ENCODE measurements at places on chromosomes 7 and 10.

DNA sequence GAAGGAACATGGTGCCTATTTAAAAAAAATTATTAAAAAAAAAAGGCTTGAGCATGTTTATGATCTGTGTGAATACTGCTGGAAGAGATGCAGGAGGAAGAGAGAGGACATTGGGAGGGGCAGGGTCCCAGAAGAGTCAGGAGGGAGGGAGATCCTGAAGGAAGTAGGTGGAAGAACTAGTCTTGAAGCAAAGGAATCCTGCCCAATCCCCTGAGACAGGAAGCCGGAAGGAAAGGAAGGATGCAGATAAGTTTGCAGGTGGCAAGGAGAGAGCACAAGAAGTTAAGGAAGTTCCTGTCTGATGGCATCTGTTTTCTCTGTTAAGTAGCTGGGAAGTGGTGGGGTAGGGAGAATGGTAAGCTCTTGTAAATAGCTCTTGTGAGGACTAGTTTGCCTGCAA, 318.5 kb downstream of the DOCK4 start:
- DNase-seq: no peak

- DNase-seq: no peak
These were observed 45.4 kb downstream of the C10orf143 start for GRCh38 chr10:130065251-130065650.

DNA sequence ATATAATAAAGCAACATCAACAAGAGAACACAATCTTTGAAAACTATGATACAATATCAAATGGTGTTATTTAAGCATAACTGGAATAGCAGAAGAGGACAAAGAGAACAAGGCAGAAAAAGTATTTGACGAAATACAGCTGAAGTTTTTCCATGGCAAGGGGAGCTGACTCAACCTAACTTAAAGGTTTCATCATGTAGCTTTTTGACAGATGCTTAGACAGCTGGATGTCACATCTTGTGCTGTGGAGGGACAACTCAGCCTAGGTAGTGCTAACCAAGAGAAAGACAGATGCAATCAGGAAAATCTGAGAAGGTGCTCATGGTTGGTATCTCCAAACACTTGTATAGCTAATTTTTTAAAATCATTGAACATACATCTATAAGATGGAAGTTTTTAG, 208.2 kb downstream of the TFEC start:
- DNase-seq: no peak

DNA sequence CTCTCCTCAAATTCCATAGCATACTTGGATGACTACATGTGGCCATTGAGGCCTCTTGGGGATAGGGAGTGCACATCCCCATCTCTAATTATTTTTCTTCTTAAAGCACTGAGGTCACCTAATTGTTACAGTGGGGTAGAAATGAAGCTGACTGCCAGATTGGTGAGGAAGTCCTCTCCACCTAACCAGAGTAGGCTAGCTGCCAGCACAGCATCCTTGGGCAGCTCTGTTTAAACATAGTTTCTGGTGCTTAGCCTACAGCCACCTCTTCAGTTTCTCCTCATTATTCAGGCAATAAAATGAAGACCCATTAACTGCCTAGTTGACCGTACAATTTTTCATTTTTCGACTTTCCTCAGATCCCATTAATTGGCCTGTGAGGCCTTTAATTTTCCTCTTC, 104.6 kb downstream of the MLLT10 start:
- no peak for DNase-seq

- DNase-seq: no peak
These were observed 44.2 kb downstream of the LRMDA start for GRCh38 chr10:75475460-75476182.

GRCh38 chr10:62082729-62083411, 181.4 kb downstream of the ARID5B start:
- DNase-seq: peak; percentile 46

DNA sequence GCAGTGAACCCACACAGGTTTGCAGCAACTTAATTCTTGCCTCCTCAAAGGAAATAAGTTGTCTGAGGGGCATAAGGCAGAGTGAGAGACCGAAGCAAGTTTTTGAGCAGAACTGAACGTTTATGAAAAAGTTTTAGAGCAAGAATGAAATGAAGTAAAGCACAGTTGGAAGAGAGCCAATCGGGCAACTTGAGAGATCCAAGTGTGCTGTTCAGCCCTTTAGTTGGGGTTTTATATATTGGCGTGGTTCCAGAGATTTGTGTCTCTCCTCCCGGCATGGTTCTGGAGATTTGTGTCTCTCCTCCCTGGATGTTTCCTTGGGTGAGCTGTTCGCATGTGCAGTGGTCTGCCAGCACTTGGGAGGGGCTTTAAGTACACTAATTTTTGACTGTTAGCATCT, 141.4 kb upstream of the DGKB start:
- DNase-seq: no peak

DNA sequence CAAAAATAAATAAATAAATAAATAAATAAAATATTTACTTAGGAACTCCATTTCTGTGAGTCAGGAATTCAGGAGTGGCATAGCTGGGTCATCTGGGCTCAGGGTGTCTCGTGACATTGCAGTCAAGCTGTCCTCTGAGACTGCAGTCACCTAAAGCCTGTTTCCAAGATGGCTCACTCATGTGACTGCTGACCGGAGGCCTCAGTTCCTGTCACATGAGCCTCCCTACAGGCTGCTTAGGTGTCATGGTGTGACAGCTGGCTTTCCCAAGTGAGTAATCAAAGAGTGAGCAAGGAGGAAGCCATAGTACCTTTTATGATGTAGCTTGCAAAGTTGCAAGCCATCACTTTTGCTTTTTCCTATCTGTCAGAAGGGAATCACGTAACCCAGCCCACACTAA, 128.6 kb upstream of the KCTD7 start:
- DNase-seq: peak; percentile 47

DNA sequence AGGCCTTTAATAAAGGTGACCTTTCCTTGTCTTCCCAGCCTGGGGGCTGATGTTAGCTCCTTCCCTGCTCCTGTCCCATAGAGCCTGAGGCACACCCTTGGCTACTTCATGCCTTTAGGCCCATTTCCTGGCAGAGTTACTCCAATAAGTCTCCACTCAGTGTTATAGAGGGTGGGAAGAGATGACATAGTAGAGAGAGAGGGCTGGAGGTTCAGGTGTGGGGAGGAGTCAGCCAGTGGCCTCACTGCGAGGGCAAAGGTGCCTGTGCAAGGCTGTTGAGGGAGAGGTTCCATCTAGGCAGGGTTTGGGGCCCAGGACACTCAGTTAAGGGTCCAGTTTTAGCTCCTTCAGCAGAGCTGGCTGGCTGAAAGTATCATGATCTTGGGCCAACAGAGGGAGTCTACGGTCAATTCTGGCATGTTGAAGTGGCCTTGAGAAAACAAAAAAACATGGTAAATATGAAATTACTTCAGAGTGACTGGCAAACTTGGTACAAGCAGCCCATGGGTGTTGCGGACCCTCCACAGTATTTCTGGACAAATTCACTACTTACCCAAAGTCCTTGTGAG, 67.9 kb downstream of the ZNF783 start:
- DNase-seq: no peak

GRCh38 chr10:125641398-125641797, 41.6 kb downstream of the TEX36 start:
- peak; percentile 32 for DNase-seq

- DNase-seq: no peak
These were observed 60.2 kb downstream of the ADRA2A start for GRCh38 chr10:111137007-111137406.

GRCh38 chr7:2610898-2611297, 20.9 kb upstream of the TTYH3 start:
- no peak for DNase-seq

DNA sequence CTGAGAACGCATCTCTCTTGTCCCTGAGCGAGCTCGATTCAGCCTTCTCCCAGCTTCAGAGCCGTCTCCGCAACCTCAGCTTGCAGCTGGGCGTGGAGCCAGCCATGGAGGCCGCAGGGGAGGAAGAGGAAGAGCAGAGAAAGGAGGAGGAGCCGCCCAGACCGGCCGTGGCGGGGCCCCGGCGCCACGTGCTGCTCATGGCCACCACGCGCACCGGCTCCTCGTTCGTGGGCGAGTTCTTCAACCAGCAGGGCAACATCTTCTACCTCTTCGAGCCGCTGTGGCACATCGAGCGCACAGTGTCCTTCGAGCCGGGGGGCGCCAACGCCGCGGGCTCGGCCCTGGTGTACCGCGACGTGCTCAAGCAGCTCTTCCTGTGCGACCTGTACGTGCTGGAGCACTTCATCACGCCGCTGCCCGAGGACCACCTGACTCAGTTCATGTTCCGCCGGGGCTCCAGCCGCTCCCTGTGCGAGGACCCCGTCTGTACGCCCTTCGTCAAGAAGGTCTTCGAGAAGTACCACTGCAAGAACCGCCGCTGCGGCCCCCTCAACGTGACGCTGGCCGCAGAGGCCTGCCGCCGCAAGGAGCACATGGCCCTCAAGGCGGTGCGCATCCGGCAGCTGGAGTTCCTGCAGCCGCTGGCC, 43.2 kb downstream of the CHST3 start:
- no peak for DNase-seq

DNA sequence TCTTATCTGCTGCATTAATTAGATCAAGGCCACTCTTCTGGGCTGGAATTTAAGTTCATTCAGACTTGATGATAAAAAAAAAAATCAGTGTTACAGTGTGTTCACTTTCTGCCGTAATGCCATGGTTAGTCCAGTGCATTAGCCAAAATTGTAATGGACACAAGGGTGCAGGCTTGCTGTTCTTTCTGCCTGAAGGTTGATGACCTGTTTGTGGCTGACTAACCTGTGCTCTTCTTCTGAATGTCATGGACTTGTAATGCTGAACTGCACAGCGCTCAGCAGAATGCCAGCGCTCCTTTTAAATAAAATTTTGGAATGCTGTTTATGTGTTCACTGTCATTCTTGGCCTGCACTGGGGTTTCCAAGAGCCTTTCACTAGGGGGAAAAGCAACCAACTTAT, 323.2 kb downstream of the ZNF248 start:
- no peak for DNase-seq

DNA sequence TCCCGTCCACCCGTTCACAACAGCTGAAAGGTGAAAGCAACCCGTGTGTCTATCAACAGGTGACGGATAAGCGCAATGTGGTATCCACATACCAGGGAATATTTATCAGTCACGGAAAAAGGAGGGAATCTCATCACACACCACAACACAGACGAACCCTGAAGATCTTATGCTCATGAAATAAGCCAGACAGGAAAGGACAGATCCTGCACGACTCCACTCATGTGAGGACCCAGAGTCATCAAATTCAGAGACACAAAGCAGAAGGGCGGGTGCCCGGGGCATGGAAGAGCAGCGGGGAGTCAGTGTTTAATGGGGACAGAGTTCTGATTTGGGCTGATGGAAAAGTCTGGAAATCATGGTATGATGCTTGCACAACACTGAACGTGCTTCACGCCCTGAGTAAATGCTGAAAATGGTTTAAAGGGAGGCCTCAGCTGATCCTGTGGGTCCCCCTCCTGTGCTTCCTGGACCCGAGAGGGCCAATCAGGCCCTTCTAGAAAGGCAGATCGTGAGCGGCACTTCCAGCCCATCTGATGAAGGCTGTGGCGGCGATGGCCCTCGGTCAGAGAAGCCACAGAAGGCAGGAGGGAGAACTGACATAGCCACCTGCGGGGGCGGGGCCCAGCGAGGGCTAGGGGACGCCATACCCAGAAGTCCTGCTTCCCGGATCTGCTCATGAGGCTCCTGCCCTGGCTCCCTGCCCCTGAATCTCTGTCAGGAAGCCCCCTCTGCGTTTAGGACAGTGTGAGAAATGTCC, 19.1 kb downstream of the WDR86 start:
- no peak for DNase-seq

DNA sequence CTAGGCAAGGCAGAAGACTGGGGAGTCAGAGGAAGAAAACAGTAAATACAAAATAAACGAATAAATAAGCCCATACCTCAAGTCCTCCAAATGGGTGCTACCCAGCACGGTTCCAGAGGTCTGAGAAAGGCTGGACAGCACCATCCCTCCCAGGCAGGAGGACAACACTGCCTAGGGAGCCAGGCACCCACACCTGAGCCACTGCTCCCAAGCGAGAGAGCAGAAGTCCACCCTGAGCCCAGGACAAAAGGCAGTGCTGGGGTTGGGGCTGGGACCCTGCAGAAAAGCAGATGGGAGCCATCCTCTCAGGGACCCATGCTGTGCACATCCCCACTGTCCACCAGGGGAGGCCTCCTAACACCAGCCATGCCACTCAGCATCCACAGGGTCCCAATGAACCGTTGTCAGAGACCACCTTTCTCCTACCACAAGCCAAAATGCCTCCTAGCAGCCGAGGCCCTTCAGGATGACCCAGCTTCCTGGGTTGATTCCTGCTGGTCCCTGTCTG, 16.2 kb downstream of the GFRA1 start:
- no peak for DNase-seq

DNA sequence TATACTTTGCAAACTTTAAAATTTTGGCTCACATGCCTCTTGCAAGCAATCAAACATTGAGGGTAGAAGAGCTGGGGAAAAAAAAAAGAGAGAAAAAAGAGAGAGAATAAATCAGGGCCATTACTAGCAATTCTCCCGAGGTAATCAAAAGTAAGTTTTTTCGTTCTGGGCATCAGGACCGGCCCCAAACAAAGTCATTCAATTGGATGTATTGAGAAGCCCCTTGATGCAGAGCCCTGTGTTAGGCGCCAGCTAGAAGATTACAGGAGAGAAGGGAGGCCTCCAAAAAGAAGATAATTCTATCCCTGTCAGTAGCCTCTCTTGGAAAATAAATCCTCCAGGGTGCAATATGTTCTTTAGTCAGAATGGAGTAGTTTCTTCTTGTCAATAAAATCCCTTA, 2.2 kb upstream of the CTNNA3 start:
- no peak for DNase-seq

DNA sequence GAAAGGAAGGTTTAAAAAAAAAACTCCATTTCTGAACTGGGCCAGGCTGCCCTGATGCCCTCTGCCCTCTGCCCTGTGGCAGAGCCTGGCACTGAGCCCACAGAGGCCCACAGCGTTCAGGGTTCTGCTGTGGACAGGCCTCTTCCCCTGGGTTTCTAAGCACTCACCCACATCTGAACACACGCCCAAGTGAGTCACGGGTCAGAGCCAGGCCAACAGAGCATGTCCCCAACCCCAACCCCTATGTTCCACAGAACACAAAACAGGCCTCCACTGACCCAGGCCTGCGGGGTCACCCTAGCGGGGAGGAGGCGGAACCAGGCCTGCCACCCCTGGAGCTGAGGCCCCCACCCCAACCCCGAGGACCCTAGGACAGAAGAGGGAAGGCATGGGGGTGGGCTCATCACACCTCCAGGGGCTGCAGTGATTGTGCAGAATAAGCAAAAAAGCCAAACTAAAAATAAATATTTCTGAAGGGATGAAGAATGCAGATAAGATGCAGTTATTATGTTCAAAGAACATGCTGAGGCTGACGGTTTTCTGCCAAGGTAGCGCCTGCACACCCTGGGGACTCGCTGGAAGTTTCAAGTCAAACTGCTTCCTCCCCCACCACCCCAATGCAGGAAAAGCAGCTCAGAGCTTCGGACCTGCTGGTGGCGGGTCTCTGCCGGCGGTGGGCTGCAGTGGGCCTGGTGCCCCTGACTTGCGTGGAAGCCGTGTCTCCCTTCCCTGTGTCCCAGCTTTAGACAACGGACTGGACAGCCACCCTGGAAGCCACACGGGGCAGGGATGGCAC, 5.4 kb downstream of the WDR86 start:
- DNase-seq: peak; percentile 34
